NCI-H526 treated with DMSO at 0.1 percent for 48 hours (cell line): ENCODE measurements at places on chromosomes 11 and 22.

DNA sequence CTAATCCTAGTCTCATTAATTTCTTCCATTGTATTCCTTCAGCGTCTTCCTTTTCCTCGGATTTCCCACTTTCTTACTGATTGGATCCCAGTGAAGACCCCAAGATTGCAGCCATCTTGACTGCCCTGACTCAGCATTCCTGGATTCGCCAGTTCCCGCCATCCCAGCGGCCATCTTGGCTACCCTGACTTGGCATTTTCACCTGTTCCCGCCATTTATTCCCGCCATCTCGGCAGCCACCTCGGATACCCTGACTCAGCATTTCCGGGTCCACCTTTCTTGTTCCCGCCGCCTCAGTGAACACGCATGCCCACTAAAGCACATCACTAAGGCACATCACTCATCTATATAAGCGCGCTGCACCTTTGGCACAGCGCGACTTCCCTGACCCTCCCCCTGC, 13.8 kb upstream of the OR56A3 start:
- no peak for DNase-seq

DNA sequence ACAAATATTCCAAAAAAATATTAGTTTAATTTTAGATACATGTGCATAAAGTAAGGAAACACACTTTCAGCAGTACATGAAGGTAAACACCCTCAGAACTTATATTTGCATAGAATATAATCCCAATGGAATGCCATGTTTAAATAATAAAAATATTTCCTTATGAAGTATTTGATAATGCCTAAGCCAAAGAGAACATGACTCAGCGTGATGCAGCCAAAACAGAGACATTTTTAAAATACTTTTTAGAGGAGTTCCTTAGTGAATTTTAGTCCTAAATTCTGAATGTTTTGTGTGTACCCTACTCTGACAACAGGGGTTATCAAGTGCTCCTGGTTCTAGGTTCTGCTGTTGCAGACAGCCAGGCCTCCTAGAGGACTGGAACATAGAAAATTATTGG, 39.1 kb upstream of the POU2AF2 start:
- peak; percentile 62 for DNase-seq

DNA sequence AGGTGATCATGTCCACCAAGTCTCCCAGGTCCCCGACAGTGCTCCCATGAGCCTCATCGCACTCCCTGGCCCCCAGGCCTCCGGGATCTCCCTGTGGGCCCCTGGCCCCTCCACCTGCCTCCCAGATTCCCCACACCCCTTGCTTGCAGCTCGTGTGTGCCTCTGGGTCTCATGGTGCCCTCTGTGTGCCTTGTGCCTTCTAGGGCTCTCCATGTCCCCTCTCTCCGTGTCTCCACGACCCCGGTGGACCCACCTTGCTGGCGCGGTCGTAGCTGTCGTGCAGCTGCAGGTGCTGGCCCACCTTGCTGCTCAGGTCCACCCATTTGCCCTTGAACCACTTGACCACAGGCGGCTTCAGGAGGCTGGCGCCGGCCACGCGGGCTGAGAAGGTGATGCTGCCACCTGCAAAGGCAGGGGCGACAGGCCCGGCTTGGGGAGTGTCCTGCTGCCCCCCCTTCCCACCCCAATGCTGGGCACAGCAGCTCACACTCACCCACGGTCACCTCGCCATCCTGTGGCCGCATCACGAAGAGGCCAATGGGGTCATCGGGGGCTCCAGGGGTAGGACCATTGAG, 2.9 kb downstream of the MYBPC3 start:
- DNase-seq: no peak

- no peak for DNase-seq
These were observed 72.8 kb downstream of the LRRC32 start for GRCh38 chr11:76597533-76598425.

- no peak for DNase-seq
These were observed 38.3 kb upstream of the TH start for GRCh38 chr11:2209900-2210321.

GRCh38 chr11:119093942-119094815, 7.5 kb downstream of the DPAGT1 start:
- DNase-seq: peak; percentile 44
